ENCODE measurements at places on chromosomes 4 and X.

GRCh38 chr4:165308166-165308565, 19.3 kb upstream of the MSMO1 start:
- no peak for DNase-seq

- no peak for DNase-seq
Observed at GRCh38 chr4:118911238-118911703, 22.6 kb downstream of the SYNPO2 start.

DNA sequence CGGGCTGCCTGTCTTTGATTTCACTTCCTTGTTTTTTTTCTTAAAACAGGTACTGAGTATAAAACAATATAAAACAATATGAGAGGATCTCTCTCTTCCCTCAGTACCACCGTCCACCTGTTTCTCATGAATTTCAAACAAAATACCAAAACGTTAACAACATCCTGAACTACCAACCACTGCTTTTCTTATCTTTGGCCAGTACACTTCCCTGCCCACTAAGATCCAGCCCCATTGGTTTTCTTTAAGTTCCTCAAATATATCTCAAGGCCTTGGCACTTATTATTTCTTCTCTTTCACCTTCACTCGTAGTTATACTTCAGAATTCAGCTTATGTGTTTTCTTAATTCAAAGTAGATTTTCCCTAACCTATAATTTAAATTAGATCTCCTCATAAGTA, 370.2 kb upstream of the GRIA3 start:
- no peak for DNase-seq

GRCh38 chr4:119781044-119781443, 152.4 kb upstream of the PDE5A start:
- DNase-seq = no peak

GRCh38 chrX:96929036-96929435, 45.3 kb downstream of the RPA4 start:
- no peak for DNase-seq

DNA sequence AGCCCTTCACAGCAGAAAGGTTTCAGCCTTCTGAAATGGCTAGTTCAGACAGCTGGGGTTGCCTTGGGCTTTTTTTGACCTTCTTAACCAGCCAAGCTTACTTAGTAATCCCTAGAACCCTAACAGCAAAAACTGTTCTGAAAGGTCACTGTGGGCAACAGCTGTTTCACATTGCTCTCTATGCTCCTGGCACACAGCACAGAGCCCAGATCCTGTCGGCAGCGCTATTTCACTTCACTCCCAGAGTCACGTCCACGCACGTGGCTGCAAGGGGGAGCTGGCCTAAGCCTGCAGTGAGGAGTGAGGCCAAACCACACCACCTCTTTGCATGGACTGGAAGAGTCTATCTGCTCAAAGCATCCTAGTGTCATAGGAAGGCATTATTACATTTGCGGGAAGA, 32.0 kb upstream of the STS start:
- DNase-seq = no peak

DNA sequence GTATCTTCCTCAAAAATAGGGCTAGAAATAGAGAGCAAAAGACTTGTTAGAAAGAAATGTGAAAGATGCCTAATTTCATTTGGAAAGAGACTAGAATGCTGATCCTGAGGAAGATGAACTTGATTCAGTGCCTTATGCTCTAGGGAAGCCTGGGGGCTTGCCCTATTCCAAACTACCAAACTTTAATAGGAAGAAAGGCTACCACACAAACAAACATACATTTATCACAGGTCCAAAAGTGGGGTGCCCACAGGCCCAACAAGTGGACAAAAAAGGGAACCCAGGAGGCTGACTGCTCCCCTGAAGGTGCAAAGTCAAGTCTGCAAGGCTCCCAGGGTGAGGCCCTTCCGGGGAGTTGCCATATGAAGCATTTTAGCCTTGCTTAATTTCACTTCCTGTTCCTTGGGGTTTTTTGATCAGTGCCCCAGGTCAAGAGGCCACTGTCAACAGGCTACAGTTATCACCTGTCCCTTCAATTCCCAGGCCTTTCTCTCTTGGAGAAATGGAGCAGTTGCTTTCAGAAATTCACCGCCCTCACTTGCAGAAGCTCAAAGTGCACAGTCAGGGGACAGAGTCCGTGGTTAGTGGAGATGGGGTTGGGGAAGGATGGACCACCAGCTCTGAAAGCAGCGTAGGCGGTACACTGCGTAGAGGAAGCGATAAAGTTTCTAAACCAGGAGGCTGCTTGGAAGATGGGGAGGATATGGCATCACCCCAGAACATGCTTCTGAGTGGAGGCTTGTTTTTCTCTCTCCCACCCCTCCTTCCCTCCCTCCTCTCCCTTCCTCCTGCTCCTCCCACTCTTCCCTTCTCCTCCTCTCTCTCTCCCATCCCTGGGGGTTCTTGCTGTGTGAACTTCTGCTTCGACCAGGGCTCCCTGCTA, 36.4 kb downstream of the TMEM154 start:
- no peak for DNase-seq

DNA sequence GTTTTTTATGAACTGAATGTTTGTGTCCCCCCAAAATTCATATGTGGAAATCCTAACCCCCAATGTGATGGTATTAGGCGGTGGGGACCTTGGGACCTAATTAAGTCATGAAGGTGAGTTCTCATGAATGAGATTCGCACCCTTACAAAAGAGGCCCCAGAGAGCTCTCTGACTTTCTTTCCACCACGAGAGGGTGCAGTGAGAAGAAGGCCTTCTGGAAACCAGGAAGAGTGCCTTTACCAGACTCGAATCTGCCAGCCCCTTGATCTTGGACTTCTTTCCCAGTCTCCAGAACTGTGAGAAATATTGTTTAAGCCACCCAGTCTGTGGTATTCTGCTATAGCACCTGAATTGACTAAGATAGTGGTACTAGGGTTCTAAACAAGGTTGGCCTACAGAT, 40.8 kb downstream of the STK26 start:
- no peak for DNase-seq

DNA sequence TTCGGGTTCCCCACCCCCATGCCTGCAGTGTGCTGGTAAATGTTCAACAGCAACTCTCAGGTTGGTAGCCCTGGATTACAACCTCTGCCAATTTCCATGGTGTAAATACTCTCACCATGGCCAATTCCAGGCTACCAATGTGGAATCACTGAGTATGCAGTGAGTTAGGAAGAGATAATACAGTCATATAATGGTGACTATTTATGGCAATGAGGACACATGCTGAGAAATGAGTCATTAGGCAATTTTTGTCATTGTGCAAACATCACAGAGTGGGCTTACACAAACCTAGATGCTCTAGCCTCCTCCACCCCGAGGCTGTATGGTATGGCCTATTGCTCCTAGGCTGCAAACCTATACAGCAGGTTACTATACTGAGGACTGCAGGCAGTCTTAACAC, 4.6 kb upstream of the CLDN24 start:
- DNase-seq = no peak

DNA sequence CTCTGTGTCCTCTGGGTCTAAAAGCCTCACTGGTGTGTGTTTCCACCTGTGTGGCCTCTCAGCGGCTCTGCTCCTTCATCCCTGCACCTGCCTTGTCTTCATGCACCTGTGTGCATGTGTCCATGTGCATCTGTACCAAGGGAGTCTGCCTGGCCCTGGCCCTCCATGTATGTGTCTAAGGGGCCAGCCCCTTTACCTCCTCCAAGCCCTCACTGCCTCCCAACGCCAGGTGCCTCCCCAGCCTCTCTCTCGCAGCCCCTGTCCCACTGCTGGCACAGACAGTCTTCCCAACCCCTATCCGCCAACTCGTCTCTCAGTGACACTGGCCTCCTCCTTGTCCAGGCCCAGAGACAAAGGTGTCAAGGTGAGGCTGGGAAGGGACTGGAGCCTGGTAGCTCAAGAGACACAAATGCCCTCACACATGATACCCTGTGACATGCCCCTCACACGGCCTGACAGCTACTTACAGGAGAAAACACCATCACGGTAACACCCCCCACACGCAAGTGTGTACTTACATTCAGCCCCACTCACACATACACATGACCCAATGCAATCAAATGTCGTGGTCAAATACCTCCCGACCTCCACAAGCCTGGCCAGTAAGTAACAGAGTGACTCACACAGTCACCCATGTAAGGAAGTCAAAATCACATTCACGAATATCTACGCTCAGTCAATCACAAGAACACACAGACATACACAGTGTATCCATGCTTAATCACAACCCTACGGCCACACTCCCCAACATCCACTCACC, 11.4 kb downstream of the L1CAM start:
- no peak for DNase-seq

DNA sequence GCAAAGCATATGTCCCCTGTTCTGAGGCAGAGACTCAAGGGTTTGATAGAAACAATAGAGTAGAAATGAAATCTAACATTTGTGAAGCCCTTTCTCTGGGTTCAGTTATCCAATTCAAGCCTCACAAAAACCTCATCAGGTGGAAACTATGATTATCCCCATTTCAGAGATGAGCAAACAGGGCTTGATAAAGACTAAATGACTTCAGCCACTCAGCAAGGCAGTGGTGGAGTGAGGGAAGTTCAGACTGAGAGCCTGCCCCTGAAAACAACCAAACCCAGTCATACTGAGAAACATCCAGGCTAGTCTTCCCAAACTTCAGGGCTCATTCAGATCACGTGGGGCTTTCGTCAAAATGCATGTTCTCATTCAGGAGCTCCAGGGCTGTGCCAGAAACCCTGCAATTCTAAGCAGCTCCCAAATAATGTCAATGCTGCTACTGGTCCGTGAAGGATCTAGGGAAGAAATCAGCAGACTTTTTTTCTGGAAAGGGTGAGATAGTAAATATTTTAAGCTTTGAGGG, 109.6 kb upstream of the KIT start:
- DNase-seq = no peak

DNA sequence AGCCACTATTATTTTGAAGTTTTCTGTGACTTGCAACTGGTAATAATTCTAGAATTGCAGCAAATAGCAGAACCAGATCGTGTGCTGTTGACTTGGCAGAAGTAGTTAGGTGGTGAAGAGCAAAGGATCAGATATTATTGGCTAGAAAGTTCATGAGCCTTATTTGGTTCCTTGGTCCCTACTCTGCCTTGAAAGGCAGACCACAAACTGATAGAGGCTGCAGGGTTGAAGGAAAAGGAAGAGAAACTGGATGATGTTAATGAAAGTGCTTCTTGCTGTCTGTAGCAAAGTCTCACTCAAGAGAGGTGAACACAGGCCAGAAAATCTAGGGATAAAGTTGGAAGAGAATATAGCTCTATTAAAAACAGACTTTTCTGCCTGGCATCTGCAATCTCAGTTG, 41.2 kb upstream of the RNF150 start:
- no peak for DNase-seq

GRCh38 chrX:21800344-21800770, 39.1 kb upstream of the MBTPS2 start:
- no peak for DNase-seq

DNA sequence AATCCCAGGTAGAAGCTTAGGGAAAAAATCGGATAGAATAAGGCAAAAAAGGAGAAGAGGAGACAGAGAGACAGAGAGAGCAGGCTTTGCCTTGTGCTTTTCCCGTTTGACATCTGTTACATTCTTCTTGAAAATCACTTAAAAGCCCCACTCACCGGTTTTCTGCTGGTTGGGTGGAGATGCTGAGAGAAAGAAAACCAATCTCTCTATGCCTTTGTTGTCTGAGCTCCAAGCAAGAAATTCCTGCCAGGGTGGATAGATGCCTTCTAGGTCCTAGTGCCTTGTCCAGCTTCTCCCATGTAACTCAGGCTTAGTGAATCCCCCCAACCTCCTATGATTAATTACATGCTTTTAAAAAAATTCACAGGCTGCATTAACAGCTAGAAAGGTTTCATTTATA, at the start of gene DCX:
Gene DCX, minus strand, starts transcription at position 210 of the 400 bp plus-strand sequence. CDS start 1,794 bp downstream, outside the sequence.
- DNase-seq = no peak

- DNase-seq = no peak
Observed at GRCh38 chr4:182825003-182825402, 92.2 kb downstream of the DCTD start.

DNA sequence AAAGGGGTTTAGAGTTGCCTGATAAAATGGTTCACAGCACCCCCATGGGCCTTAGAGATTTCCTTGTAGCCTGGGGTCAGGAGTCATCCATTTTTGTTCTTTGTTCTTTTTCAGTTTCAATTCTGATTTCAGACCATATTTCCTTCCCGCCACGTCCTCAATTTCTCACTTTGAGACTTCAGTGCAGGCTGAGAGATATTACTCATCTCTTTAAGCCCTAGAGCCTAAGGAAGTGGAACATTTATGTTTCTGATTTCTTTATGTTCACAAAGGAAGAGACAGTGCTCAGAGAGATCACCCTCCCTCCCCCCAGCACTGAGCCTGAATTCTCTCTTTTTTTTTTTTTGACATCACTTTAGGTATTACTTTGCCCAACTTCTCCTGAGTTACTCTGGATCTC, 56.3 kb downstream of the MSN start:
- no peak for DNase-seq

- no peak for DNase-seq
Observed at GRCh38 chr4:74005528-74005927, 7.1 kb upstream of the CXCL5 start.

DNA sequence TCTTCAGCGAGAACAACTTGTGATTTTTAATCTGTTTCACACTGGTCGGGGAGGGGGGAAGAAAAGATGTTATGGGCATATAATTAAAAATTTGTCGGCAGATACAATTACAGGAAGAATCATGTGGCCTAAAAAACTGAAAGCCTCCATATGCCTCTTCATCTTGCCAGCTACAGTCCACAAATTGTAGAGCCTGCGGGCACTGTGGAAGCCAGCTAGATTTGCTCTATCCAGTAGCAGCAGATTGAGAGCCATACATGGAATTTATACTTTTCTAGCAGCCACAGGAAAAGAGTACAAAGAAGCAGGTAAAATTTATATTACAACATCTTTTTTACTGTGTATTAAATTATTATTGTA, 147.3 kb downstream of the TBL1X start:
- DNase-seq = no peak

GRCh38 chr4:125750828-125751466, 436.2 kb downstream of the FAT4 start:
- DNase-seq = no peak

DNA sequence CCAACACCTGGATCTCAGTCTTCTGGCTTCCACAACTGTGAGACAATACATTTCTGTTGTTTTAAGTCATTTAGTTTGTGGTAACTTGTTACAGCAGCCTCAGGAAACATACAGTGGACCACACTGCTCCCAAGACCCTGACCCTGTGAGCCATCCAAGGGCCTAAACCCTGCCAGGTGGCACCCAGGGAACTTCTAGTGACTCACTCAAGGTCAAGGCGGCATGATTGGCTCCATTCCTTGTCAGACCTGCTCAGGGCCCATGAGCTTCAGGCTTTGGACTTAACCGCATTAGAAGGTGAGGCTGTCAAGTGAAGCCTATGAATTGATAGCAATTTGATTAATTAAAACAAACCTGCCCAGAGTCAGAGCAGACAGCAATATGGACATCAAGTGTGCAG, 165.7 kb upstream of the MAMLD1 start:
- no peak for DNase-seq

DNA sequence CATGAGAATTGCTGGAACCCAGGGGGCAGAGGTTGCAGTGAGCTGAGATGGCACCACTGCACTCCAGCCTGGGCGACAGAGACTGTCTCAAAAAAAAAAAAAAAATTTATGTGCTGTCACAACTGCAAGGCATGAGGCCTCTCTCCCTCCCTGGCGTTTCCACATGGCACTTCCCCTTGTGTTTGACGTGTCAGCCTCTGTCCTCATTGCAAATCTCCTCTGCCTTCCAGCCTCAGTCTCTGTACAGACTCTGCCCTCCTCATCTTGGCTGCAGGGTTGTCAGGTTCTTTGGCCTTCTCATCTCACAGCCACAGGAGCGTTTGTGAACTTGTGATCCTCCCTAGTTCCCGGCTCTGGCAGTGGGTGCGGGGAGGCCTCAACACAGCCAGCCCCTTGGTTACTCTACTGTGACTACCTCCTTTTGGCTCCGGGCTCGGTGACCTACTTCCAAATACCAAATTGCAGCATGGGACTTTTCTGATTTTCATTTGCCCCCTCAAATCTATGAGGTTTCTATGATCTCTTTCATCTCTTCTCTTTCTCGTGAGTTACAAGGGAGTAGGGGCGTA, 250.0 kb downstream of the CBR4 start:
- DNase-seq = no peak
